Stimulated activated CD4-positive, alpha-beta T cell treated with anti-CD3 and anti-CD28 coated beads, Interleukin-4, amount 100 ng/mL, for 48 hours (primary cell): ENCODE measurements at places on chromosomes 3 and 15.

DNA sequence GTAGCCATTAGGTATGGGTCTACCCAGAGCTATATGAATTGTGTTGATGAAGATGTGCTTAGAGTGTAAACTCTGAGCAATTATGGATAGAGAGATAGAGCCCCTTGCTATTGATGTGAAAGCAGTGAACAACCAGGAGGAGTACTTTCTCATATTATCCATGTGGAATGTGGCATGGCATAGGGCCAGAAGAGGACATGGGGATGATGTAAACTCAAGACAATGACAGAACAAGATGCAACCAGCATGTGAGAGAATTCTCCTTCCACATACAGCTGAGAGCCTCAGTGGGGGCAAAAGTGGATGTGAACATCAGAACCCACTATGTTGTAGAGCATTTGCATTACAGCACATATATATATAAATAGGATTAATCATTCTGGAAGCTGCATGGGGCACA is 36.4 kb upstream of the BNC1 start:
- no peak for DNase-seq

GRCh38 chr3:129513705-129514104 is 14.7 kb upstream of the RHO start:
- DNase-seq: no peak

- no peak for DNase-seq
Observed at GRCh38 chr15:66891776-66892175, 173.6 kb upstream of the SMAD3 start.

DNA sequence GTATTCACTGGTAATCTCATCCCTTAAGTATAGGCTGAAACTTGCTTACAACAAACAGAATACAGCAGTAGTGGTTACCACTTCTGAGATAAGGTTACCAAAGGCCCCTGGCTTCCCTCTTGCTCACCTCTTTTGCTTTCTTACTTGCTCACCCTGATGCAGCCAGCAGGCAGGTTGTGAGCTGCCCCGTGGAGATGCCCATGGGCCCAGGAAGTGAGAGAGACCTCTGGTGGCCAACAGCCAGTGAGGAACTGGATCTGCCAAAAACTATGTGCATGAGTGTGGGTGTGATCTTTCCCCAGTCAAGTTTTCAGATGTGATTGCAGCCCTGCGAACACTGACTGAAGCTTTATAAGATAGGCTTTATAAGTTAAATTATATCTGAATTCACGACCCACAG is 48.7 kb downstream of the NMNAT3 start:
- peak; percentile 4 for DNase-seq

DNA sequence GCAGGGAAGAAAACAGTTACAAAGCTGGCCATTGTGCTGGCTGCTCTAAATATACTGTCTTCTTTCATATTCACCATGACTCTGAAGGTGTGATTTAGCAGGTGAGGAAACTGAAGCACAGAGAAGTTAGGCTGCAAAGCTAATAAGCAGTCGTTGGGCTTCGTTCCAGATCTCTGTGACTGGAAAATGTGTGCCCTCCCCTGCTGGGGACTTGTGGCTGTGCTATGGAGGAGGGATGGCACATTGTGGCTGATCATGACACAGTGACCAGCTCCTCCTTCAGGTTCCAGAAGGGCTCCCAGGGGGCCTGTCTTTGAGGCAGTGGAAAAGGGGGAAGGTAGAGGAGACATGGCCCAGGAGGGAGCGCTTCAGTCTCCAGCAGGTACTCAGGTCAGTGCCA is 19.2 kb downstream of the PXK start:
- no peak for DNase-seq

DNA sequence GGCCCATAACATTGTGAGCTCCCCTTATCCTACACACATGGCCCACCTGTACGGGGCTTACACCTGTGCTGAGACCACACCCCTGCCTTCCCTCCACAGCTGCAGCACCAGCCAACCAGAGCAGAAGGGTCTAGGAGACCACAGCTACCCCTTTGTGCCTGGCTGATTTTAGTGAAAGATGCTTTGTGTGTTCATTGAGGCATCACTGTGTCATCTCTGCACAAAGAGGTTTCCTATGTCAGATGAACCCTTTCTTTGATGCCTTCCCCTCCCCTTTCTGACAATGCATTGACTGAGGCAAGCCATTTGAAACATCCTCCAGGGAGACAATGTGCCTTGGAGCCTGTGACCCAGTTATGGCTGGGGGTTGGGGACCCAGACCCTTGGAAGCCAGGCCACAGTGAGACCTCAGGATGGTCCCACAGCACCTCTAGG is 54.9 kb upstream of the SLC7A14 start:
- DNase-seq: no peak

- no peak for DNase-seq
Observed at GRCh38 chr3:50371133-50371685, 11.9 kb upstream of the TMEM115 start.

GRCh38 chr15:41798607-41799487 is 24.6 kb downstream of the MAPKBP1 start:
- no peak for DNase-seq

- no peak for DNase-seq
Observed at GRCh38 chr3:183492849-183493179, 62.7 kb downstream of the KLHL6 start.

DNA sequence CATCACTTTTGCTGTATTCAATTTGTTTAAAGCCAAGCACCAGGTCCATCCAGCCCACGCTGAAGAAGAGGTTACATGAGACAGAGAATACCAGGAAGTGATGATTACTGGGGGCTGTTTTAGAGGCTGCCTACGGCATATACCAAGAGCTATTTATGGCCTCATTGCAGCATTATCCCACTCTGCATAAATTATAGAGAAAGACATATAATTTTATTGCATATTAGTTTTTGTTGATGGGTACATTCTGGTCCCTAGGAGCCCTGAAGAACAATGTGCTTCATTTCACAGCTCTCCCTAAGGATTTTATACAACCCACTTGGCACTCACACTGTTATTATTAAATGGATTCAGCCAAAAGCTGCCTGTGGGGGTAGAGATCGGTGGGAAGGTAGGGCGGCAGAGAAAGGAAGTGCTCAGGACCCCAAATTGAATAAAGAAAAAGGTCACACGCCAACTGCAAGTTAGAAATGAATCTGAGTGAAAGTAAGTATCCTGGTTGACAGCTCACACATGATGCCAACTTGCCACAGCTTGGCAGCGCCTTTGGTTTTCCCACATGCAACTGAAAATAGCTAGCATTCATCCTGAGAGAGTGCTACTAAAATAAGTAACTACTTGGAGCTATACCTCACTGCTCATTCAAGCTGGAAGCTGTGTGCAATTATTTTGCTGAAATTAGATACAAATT is 73.7 kb downstream of the CCNL1 start:
- no peak for DNase-seq

GRCh38 chr3:152644478-152644877 is 190.5 kb upstream of the P2RY1 start:
- DNase-seq: no peak

GRCh38 chr3:111714305-111714704 is 119.2 kb upstream of the ZBED2 start:
- no peak for DNase-seq

- no peak for DNase-seq
Observed at GRCh38 chr3:64495121-64495780, 192.5 kb downstream of the ADAMTS9 start.

- no peak for DNase-seq
Observed at GRCh38 chr3:42786212-42786611, 13.2 kb upstream of the CCDC13 start.

DNA sequence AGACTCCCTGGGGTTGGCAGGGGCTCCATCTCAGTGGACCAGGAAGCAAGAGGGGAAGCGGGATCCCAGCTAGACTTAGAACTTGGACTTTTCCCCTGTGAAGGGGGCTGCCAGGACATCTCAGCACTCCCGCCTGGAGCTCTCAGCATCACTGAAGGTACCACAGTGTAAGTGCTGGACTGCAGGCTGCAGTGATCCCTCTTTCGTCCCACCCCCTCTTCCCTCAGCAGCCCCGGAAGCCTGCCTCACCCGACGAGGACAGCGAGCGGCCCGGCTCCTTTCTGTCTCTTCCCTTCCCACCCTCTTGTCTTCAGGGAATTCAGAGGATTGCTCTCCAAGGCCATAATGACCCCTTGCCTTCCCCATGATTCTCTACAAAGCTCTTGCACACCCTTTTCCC is 94.4 kb downstream of the ANP32A start:
- DNase-seq: no peak

- no peak for DNase-seq
Observed at GRCh38 chr3:134749174-134749573, 45.9 kb upstream of the EPHB1 start.

- no peak for DNase-seq
Observed at GRCh38 chr3:76403556-76403955, 618.2 kb upstream of the ZNF717 start.

- DNase-seq: no peak
Observed at GRCh38 chr3:159823780-159824179, 164.9 kb upstream of the IL12A start.

- DNase-seq: no peak
Observed at GRCh38 chr3:152244517-152244888, 24.2 kb upstream of the MBNL1 start.

DNA sequence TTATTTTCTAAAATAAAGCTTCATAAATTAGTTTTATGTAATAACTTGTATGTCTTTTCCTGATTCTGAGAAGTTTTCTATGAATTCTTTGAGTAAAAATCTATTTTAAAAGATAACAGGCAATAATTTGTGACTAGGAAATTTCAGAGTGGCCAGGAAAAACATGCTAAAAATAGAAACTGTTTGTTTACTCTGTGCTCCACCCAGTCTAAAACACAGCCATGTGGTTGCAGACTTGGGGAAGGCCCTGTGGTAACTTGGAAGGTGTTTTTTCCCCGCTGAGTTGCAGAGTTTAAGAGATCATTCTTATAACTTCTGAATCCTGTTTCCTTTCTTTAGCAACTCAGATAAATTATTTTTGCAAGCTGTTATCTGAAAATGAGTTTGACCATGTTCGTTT is 21.9 kb downstream of the PLCL2 start:
- no peak for DNase-seq

GRCh38 chr3:179244878-179245277 is 6.0 kb downstream of the KCNMB3 start:
- no peak for DNase-seq

GRCh38 chr3:40997711-40998519 is 201.4 kb upstream of the CTNNB1 start:
- DNase-seq: no peak

GRCh38 chr15:81336568-81336967 is 12.6 kb upstream of the STARD5 start:
- DNase-seq: no peak

- no peak for DNase-seq
Observed at GRCh38 chr3:42520336-42520735, 17.9 kb downstream of the VIPR1 start.

DNA sequence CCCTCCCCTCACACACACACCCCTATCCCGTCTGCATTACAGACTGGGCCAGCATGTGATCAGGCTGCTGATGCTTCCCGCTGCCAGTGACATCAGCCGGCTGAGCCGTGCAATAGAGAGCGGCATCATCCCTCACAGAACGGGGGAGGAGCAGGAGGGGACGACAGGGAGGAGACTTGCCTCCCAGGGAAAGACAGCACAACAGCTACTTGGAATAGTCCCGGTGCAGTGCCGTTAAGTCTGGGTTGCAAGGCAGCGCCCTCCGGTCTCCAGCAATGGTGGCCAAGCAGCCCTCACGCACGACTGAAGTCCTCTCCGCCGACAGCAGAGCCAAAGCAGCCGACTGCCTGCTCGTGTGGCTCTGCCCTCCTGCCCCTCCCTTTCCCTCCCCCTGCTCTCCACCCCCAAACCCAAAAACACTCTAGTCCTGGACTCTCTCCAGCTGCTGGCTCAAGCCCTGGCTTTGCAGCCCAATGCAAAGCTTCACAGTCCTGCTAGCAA is 31.5 kb upstream of the RPS17 start:
- no peak for DNase-seq

DNA sequence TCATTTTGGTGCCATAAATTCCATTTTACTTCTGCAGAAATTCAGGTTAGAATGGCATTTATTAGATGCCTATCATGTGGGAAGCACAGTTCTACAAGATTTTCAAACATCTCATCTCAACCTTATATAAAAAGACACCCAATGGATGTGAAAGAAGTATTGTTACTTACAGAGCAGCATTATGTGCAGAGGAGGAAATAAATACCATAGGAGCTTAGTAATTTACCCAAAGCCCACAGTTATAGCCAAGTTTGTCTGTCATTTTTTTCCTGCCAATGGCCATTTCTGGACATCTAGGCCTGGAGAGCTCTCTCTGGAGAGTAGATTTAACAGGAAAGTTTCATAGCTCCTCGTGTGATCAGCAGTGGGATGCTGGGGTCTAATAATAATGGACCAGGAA is 659.4 kb upstream of the NAALADL2 start:
- DNase-seq: no peak

DNA sequence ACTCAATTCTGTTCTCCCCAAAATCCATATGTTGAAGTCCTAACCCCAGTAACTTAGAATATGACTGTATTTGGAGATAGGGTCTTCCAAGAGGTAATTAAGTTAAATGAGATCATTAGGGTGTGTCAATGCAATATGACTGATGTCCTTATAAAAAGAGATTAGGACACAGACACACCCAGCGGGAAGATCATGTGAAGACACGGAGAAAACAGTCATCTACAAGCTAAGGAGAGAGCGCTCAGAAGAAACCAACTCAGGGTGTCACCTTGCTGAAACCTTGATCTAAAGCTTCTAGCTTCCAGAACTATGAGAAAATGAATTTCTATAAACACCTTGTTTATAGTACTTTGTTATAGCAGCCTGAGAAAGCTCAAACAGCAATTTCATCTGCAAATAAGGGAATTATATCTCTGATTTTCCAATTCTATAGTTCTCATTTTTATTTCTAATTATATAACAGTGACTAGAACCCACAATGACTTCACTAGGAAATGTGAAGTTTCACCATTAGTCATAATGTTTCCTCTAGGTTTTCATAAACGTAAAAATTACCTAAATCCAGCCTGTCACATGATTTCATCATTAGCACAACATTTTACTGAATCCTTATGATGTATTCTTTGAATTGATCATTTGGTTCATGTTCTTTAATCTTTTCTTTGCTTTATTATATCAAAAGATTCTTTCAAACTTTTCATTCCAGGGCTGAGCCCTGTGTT is 459.1 kb upstream of the MDFIC2 start:
- no peak for DNase-seq

DNA sequence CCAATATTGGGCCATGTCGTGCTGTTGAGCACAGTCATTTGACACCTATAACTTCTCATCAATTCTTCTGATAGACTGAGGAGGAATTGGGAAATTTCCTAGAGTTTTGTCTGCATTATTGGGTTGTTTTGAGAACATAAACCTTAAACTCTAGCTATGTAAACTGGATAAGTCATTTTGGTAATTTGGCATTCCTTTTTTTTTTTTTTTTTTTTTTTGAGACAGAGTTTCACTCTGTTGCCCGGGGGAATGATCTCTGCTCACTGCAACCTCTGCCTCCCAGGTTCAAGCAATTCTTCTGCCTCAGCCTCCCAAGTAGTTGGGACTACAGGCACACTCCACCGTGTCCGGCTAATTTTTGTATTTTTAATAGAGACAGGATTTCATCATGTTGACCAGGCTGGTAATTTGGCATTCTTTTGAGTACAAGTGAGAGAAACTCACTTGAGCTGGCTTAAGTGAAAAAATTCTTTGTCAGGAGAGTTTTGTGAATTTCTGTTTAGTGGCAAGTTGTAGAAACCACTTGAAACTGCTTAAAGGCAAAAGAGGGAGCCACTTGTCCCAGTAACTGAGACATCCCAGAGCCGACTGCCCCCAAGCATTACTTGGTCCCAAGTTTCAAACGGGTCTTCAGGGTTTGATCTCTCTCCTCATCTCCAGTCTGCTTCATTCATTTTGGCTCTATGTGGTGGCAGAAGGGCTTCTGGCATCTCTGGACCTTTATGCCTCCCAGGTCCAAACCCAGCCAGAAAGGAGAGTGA is 34.9 kb downstream of the FLNB start:
- no peak for DNase-seq
